Globus pallidus (tissue), 1 donor: ENCODE measurements at places on chromosomes 5 and 9.

GRCh38 chr5:173714551-173715428 is 98.3 kb upstream of the BOD1 start:
- no peak for DNase-seq

GRCh38 chr9:105697871-105698270 is 3.5 kb downstream of the TMEM38B start:
- DNase-seq = no peak

DNA sequence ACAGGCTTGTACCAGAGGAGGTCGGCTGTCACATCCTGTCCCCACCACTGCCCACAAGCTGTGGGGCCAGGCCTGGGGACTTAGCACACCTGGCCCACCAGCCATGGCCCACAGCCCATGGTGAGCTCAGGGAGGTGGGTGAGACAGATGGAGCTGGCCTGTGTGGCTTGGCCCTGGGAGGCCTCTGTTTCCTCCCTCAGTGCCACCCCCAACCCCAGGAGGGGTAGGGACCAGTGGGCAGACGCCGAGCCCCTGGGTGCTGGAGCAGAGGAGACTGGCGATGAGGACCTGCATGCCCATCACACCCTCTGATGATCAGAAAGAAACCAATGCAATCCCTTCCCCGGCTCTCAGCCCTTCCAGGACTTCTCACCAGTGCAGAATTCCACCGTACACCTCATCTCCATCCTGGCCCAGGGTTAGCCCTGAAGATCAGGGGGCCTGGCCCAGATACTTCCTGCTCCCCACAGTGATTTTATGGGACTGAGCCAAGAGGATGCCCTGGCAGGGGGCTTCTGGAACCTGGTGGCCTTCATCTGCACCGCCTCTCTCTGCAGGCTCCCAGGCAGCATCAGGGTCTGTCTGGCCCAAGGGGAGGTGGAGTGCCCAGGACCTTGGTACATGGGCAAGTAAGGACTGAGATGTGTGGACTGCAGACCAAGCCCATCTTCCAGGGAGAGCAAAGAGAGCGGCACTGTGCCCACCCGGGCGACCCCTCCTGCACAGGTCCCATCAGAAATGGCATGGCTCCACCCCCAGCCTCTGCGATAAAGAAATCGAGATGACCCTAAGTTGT is 16.9 kb upstream of the NKD2 start:
- DNase-seq = no peak

DNA sequence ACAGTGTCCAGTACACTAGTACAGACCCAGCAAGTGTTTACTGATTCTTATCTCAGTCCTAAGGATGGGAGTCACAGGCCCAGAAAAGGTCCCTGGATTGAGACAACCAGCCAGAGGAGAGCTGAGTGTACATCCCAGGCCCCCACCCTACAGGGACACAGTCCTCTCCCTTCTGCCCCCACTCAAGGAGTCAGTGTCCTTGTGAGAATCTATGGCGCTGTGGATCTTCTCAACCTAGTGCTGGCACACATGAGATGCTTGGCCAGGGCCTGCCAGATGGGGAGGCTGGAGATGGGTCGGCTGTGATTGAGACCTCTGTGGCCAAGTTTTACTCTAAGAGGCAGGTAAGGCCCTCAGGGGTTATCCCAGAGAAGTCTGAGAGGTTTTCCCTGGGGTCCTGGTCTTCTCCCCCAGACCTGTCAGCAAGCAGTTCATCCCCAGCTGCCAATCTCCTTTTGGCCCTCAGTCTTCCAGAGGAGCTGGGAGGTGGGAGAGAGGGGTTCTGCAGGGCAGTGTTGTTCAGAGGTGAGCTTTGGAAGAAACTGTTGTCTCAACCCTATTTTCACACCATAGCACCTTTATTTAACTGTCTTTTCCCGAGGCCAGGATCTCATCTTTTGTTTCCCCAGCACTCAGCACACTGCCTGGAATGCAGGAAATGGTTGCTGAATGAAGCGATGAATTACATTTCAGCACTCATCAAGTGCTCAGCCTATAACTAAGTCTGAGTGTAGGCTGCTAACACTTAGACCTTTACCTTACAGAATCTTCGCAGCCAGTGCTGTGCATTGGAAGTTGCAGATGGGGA is 3.2 kb upstream of the NSD1 start:
- no peak for DNase-seq

- no peak for DNase-seq
Observed at GRCh38 chr9:120938851-120939250, 12.3 kb upstream of the TRAF1 start.

GRCh38 chr5:14009575-14009974 is 65.1 kb upstream of the DNAH5 start:
- no peak for DNase-seq

- DNase-seq = no peak
Observed at GRCh38 chr5:116672203-116672602, 97.6 kb upstream of the SEMA6A start.

DNA sequence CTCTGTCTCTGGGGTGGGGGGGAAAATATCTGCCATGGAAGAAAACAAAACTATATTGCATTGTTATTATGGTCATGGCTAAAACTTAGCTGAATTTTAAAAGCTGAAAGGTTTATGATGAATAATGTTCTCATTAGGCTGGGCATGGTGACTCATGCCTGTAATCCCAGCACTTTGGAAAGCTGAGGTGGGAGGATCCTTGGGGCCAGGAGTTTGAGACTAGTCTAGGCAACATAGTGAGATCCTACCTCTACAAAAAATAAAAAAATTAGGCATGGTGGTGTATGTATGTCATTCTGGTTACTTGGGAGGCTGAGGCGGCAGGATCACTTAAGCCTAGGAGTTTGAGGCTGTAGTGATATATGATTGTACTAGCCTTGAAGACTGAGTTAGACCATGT is 44.5 kb downstream of the IPO11 start:
- no peak for DNase-seq

DNA sequence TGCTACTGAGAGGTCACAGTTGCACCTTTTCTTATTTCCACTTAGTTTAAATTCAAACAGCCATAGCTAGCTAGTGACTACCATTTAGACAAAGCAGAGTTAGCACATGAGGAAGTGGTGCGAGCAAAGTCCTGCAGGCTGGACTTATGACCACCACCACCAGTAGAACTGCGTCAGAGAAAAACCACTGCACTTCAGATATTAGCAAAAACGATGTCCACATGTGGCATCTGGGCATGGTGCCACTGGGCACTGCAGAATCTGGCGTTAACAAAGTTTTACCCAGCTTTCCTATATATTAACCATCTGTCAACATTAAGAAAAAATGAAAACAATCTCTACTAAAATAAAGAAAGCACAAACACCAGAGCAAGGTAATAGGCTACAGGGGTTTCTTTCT is 80.1 kb downstream of the SPTLC1 start:
- DNase-seq = no peak

DNA sequence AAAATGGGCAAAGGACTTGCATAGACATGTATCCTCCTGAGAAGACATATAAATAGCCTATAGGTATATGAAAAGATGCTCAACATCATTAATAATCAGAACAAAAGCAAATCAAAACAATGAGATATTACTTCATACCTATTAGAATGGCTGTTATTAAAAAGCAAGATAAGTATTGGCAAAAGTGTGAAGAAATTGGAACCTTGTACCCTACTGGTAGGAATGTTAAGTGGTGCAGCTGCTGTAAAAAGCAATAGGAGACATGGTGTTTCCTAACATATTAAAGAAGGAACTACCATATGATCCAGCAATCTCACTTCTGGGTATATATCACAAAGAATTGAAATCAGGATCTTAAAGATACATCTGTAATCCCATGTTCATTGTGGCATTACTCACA is 69.8 kb upstream of the PRR16 start:
- no peak for DNase-seq

- DNase-seq = no peak
Observed at GRCh38 chr5:141695627-141696215, 13.7 kb upstream of the ARAP3 start.

- DNase-seq = no peak
Observed at GRCh38 chr9:81579381-81579780, 110.0 kb downstream of the TLE1 start.

GRCh38 chr5:97297063-97297703 is 114.1 kb upstream of the RIOK2 start:
- peak; percentile 42 for DNase-seq

- DNase-seq = peak; percentile 24
Observed at GRCh38 chr5:116360008-116360853, 214.4 kb downstream of the SEMA6A start.

DNA sequence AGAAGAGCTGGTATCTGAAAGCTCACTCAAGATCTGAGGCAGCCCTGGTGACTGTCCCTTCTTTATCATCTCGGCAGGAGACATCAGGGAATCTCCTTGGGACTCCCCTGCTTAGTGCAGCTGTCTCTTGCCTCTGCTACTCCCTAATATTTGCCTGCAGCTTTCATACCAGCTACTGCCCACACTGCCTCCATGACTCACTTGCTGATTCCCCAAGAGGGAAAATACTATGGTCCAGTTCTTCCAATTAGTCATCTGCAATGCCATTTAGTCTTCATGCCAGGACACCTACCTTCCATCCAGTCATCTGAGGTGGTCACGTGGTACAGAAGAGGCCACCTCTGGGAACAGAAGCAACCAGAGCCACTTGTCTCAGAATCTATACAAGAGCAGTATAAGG is 270.8 kb downstream of the NTRK2 start:
- no peak for DNase-seq

GRCh38 chr9:7508516-7508915 is 291.1 kb downstream of the DMAC1 start:
- no peak for DNase-seq

GRCh38 chr5:150520747-150521521 is 13.0 kb downstream of the NDST1 start:
- DNase-seq = no peak
